ENCODE measurements at places on chromosomes 6 and 20. TPM values are rescaled to one million over a fixed set of nuclear protein-coding genes. Genes with fewer than 3 reads are reported as not detected.

Gene HDDC2
- total RNA-seq, result 103 TPM

Gene ZSCAN31
- 1.2 TPM for total RNA-seq

Gene C20orf144
- total RNA-seq, result 0.08 TPM

Gene ABHD12
- 136 TPM for total RNA-seq

Gene MOG
- not detected for total RNA-seq

Gene VGLL2
- not detected for total RNA-seq

Gene SIRPG
- not detected for total RNA-seq

Gene MTCH1
- total RNA-seq, result 122 TPM

Measured in A549 treated with dexamethasone at 1 μM for 4 hours (cell line).